ENCODE measurements at places on chromosomes 7 and 10.
A peak's percentile ranks its signal among the peaks of the same experiment; 100 is the strongest.

DNA sequence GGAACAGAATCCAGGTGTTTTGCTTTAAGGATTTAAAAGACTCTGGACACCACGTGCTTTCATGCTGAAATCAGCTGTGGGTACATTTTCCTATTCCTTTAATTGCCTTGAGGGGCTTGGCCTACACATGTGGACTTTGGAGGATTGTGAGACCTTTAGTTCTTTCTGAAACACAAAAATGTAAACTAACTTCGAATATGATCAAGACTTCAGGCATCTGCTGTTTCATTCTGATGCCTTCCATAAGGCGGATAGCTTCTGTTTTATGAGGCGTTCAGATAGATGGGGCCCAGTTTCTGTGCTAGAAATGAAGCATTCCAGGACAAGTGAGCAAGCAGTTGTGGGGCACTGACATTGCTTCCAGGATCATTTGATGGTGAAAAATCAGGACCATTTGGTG is 1.5 kb upstream of the NOBOX start:
- no peak for DNase-seq

DNA sequence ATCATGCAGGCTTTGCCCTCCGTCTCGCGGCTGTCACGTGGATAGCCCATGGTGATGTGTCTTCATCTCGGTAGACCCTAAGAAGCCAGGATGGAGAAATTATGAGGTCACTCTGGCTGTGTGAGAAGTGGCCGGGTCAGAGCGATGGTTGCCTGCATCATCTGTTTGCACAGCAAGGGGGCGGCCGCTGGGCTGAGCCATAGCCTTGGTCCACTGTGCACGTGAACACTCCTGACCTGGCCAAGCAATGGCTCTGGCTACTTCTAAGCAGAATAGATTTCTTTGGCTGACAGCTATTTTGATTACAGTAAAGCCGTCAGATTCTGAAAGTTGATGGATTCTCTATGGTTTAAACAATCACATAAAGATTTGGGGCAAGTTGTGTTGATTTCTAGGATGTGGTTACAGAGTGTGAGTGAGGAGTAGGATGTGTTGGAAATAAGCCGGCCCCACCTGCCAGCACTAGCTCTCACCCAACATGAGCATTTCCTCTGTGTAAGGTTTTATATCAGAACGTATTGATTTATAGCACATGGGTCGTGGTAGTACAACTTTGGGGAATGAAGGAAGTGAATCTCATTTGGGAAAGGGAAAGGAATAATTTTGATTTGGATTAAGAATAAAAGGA is 214.4 kb upstream of the GPR26 start:
- peak; percentile 23 for DNase-seq

DNA sequence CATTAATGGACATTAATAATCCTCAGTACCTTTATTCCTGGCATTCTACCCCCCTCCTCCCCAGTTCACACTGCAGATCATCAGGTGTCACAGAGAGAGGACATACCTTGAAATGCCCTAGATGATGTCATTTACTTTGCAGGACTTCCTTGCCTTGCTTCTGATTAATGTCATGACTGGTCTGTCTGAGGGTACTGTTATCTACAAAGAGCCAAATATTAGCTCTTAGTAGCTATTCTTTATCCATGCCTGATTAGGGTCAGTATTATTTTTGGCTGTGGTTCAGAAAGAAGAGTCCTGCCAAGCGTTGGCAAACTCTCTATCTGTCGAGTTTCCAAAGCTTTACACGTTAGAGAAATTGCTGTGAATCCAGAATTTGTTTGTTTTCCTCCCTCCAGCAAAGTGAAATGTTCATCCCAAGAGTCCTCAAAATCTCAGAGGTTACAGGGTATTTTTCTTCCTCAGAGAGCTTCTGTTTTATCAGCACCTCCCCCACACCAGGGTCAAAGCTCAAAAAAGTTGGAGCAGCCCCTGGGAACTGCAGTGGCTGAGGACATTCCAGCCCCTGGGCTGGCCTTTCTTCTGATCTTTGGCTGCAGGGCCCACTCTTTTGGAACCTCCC is 12.6 kb downstream of the SCD start:
- no peak for DNase-seq

DNA sequence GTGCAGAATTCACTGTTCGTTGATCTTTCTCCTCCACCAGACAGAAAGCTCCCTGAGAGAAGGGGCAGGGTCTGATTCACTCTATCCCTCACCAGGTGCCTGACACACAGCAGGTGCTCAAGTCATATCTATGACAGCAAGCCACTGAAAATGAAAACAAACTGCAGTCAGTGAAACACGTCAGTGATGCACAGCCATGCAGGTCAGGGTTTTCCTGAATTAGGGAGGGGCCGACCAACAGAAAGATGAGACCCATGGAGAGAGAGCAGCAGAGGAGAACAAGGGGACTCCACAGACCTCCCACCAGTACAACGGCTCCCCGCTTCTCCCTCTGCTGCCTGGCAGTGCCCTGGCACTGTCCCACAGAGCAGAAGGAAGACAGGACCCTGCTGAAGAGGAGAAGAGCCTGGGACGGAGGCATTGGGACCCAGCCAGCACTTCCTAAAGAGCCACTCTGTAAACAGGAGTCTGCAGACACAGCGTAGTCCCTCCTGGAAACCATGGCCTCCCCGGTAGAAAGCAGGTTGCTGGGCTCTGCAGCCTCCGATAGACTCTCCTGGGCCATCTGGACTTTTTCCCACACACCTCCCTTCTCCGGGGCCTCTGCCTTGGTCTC is 50.3 kb downstream of the FAM53B start:
- no peak for DNase-seq

DNA sequence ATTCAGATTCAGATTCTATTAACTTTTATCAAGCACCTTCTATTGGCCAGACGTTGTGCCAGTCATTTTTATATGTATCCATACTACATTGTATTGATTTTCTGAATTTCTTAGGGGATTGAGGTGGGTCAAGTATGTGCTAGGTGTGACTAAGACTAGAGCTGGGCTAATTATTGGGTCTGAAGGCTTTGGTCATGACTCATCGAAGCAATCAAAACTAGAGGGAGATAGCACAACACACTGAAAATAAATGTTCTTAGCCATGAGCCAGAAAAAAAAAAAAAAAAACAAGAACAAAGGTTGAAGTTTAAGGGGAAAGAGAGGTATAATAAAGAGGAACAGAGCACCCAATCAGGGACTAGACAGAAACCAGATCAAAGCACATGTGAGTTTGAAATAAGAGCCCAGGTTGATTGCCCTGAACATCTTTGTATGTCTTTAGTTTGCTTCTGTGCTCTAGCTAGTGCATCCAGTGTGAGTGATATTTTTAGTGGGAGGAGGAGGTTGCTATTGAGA is 171.6 kb upstream of the FOXP2 start:
- DNase-seq = no peak

DNA sequence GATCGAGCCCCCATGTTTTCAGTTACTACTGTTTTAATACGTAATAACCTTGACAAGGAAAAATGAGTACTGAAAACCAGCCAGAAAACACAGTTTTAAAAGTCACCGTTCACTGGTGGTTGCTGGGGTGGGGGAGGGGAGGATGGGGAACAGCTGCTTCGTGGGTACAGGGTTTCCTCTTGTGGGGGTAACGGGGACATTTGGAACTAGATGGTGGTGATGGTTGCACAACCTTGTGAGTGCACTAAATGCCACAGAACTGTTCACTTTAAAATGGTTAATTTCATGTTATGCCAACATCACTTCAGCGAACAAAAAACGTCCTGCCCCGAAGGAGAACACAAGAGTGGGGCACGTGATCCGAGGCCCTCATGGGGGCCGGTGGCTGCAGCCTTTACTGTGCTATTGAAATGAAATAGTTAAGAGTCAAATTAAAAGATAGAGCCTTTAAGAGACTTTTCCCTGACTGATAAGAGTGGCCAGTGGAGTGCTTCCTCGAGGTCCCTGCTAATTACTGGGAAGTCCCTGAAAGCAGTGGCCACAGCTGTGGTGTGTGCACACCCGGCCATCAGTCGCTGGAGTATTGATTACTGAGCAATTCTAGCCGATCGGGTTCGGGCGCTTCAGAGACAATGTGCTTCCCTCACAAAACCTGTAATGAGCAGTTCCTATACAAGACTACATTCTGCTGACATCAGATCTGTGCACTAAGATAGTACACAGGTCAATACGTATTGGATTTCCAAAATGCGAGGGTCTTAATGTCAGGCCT is 80.3 kb downstream of the EBF3 start:
- no peak for DNase-seq

DNA sequence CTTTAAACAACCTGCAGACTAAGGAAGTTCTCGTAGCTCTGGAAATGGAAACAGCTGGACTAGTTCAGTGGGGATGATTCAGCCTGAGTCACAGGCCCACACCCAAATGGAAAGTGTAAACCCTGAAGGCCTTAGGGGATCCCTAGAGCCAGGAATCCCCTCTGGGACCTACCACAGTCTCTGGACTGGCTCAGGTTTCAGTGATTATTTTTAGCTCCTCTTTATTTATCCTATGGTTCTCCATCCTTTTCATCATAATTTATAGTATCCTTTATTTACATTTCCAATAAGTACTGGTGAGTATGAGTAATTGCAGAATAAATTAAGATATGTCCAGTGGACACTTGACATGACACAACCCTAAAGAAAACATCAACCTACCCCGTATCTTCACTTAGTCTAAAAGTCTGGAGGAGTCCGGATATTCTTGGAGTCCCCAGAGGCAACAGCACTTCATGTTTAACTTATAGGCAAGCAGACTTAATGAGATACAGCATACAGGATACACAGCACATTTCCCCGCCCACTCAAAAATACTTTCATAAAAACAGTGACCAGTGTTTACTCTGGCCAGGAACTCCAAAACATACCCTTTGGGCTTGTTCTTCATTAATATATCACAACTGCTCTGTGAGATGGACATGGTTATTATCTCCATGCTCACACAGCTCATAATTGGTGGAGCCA is 28.4 kb upstream of the SEMA3E start:
- peak; percentile 72 for DNase-seq

GRCh38 chr7:96982586-96982985 is 22.8 kb upstream of the DLX6 start:
- DNase-seq = no peak

DNA sequence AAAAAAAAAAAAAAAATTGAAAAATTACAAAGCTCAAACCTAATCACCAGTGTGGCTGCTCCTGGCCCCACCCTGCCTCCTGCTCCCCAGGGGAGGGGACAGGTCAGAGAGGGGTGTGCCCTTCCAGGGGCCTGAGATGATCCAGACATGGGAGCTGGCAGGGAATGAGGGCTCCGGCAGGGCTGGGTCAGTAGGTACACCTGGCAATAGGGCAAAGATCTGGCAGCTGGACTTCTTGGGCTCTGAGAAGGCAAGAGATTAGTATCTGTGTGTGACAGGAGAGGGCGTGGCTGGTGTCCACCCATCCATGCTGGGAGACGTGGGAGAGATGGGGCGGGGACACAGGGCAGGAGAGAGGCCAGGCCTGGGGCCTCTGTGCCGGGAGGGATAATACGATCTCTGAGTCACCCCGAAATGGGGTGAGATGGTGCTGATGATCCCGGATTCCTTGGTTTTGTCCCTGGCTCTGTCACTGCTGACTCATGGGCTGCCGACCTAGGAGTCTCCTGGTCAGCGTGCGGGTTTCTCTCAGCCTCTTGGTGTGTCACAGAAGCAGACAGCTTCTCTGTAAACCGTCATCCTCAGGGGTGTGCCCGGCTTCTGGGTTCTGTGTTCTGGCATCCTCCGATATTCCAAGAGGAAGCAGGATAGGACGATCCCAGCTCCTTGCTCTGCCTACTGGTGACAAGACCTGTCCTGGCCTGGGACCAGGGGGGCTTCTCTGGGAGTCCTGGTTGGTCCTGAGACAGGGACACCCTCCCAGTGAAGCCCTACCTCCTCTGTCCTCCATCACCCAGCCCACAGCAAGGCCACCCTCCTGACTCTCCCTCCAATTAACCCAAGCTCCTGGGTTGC is 8.2 kb upstream of the CLDN4 start:
- DNase-seq = peak; percentile 97

DNA sequence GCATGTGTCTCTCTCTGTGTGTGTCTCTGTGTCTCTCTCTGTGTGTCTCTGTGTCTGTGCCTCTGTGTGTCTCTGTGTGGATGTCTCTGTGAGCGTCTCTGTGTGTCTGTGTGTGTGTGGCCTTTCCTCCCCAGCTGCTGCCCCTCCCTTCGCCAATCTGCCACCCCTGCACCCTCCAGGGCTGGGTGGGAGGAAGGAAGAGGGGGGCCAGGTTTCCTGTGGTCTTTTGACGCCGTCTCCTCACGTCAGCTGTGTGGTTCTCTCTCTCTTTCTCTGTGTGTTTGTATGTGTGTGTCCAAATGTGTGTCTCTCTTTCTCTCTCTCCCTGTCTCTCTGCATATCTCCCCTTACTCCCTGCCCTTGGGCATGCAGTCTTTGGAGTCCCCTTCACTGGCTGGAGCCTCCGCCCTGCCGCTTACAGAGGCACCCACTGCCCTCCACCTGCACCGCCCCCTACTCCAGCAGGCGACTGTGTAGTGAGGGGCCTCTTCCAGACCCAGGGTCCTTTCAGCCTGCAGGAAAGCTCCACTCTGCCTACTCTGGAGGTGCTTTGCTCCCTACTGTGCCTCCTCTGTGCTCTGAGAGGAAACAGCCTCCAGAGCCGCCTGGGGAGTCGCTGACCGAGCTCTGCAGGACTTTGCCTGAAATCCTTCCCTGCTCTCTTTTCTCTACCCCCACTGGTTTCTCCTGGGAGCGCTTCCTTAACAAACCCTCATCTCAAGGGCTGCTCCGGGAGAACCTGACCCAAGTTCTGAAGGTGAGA is 44.2 kb upstream of the C10orf71 start:
- DNase-seq = no peak

- no peak for DNase-seq
Observed at GRCh38 chr7:1060315-1061072, 16.1 kb downstream of the GPR146 start.

- no peak for DNase-seq
Observed at GRCh38 chr7:111607621-111608020, 45.3 kb upstream of the IMMP2L start.

DNA sequence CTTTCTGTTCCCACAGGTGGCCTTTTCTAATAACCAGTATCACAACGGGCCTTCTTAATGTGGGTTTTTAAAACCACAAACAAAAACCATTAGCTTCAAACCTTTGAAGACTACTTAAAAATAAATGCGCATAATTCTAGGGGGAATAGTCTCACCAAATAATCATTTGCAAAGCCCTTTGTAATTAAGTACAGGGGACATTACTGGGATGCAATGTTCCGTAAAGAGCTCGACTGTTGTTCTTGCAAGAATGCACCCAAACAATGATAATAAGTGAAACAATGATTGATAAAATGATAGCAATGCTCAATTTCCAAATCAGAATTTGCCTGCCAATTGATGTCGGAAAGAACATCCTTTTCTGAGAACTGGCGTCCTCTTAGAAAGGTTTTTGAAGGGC is 589.1 kb upstream of the ADARB2 start:
- no peak for DNase-seq

GRCh38 chr7:151732834-151733592 is 143.9 kb downstream of the PRKAG2 start:
- DNase-seq = no peak

DNA sequence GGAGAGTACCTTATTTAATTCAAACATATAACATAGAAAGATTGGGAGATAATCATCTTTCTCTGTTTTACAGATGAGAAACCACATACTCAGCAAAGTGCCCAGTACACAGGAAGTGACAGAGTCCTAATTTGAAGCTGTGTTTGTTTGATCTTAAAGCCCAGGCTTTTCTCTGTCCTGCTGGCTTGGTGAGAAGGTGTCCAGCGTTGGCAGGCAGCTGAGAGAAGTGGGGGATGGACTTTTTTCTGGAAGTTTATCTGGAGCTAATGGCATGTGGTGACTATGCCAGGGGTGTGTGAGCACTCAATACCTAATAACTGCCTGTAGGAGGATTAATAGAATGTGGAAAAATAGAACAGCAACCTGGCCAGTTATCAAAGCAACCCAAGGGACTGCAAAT is 60.8 kb downstream of the NPSR1 start:
- peak; percentile 18 for DNase-seq

- DNase-seq = no peak
Observed at GRCh38 chr7:44172803-44173424, 16.3 kb downstream of the GCK start.

Data from T47D (cell line).